NCI-H2227 treated with DMSO at 0.1 percent for 48 hours (cell line): ENCODE measurements at places on chromosomes 16 and 17.
A peak's percentile ranks its signal among the peaks of the same experiment; 100 is the strongest.

GRCh38 chr17:42814633-42815399, 9.3 kb downstream of the BECN1 start:
- DNase-seq, result peak; percentile 29

DNA sequence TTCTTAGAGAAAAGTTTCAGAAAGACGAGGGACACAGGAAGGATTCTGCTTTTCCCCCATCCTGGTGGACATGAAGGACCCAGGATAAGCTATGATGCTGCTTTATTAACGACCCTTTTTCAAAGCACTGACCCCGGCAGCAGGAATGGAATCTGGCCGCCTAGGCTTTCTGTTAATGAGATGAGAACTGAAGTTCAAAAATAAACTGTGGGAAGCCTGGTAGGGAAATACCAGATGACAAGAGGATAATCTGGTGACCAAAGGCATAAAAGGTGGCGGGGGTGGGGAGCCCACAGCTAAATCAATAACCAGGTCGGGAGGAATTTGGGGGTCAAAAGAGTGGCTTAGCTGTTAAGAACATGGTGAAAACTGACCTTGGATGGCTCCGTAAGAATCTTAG, 171.0 kb downstream of the XYLT1 start:
- no peak for DNase-seq

DNA sequence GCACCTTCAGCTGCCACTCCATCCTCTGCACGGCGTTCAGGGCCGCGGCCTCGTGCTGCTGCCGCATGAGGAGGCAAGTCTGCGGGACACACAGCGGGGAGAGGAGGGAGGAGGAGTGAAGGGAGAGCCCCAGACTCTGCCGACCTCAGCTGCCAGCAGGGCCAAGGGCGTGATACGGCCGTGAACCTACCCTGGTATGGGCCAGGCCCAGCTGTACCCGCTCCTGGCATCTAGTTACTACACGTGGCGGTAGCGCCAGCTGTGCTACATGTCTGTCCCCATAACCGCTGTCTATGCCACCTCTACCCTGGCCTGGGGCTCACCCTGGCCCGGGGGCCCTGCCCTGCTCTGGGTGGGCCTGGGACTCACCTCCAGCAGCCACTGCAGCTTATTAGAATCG, 51.1 kb downstream of the ZNF778 start:
- no peak for DNase-seq

DNA sequence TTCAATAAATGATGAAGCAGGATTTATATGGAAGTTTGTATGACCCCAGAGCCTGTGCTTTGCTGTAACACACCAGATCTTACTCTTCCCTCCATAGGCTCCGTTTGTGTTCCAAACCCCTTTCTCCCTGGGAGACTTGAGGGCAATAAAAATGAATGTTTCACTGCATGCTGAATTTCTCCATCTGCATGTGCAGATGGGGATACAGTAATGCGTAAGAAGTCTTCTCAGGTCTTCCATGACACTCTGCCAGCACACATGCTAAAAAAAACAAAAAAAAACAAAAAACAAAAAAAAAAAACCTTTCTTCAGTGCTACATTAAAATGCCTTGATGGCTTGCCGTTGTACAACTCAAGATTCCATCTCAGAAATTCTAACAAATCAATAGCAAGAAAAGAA, 170.2 kb upstream of the ANKFN1 start:
- DNase-seq, result no peak

GRCh38 chr16:10501016-10501607, 79.3 kb downstream of the EMP2 start:
- no peak for DNase-seq

DNA sequence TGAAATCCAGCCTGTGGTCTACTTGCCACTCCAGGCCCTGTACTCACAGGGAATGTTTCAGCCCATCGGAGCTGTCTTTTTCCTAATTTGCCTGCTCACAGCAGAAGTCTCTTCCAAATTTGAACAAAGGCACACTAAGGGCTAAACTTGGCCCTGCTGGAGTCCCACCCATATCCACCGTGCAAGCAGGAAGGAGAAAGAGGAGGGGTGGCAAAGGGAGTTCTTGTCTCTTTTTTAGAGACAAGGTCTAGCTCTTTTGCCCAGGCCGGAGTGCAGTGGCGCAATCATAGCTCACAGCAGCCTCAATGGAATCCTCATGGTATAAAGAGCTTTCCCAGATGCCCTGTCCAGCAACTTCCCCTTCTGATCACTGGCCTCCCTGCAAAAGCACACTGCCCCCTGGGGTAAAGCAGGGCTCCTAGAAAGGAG, 2.7 kb upstream of the PRM1 start:
- no peak for DNase-seq

DNA sequence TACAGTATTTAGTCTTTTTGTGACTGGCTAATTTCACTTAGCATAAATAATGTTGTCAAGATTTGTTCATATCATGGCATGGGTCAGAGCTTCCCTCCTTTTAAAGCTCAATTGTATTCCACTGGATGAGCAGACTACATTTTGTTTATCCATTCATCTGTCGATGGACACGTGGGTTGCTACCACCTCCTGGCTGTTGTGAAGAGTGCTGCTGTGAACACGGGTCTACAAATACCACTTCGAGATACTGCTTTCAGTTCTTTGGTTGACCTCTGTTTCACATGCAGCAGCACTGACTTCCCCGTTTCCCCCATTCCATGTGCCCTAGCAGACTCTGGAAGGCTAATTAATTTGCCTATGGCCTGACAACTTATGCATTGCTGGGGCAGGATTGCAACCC, 285.4 kb downstream of the SHISA9 start:
- no peak for DNase-seq

DNA sequence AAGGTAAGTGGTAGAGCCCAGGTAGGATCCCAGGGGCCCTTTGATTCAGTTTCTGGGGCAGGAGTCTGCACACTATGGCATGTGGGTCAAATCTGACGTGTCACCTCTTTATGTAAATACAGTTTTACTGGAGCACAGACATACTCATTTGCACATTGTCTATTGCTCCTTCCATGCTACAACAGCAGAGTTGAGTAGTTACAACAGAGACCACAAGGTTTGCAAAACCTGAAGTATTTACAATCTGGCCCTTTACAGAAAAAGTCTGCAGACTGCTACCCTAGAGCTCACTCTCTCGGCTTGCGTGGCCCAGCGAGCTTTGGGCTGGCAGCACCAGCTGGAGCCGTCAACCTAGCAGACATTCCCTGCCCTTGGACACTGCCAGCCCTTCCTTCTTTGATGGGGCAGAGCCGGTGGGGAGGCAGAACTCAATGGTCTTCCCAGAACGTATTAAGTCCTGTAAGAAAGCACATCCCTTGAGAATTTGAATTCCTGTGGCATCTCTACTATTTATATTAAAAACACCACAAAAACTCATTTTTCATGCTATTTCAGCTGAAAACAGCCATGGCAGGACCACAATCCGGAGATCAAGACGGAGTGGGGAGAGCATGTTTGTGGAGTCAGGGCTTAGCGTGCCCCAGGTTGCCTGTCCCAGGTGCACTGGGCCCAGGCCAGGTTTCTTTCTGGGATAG, 133.1 kb upstream of the NUDT7 start:
- DNase-seq, result no peak

DNA sequence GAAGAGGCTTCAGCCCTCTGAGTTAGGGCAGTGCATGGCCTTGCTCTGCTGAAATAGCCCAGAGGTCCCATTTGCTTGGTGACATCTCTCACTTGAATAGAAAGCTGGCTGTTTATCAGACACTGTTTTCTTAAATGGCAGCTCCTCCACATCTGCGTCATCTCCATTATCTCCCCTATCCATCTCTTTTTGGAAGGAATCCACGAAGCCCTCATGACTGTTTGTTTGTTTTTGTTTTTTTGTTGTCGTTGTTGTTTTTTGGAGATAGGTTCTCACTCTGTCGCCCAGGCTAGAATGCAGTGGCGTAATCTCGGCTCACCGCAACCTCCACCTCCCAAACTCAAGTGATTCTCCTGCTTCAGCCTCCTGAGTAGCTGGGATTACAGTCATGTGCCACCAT, 16.6 kb downstream of the NAA60 start:
- DNase-seq, result no peak

DNA sequence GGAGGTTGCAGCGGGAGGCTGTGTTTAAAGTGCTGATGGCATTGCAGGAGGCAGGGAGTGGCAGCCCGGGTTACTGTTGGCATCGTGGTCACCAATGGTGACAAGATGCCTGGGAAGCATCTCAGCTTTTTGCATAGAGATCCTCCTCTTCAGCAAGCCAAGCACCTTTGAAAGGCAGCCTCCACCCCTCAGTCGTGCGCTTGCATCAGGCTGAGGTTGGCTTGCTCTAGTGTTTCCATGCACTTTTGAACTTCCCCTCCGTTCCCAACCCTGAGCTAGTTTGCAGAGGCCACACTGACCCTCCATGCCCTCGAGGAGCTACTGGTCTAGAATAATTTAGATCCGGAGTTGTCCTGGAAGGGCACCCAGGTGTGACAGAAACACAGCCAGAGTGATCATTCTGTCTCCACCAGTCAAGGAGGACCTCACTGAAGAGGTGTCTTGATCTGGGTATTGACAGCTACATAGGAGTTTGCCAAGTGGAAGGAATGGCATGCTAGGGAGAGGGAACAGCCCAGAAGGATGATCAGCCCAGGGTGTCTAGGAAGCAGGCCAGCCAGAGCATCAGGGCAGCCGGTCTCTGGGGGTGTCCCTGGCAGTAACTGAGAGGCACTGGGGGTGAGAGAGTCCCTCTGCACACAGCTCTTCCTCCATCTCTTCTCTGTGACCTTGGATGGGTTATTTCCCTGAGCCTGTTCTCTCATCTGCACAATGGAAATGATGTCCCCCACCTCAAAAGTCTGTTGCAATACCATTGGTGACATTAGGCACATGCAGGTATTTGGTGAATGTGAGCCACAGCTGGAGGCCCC, 7.7 kb downstream of the BEAN1 start:
- no peak for DNase-seq

- no peak for DNase-seq
Observed at GRCh38 chr17:142102-142661, 4.8 kb downstream of the SCGB1C2 start.

DNA sequence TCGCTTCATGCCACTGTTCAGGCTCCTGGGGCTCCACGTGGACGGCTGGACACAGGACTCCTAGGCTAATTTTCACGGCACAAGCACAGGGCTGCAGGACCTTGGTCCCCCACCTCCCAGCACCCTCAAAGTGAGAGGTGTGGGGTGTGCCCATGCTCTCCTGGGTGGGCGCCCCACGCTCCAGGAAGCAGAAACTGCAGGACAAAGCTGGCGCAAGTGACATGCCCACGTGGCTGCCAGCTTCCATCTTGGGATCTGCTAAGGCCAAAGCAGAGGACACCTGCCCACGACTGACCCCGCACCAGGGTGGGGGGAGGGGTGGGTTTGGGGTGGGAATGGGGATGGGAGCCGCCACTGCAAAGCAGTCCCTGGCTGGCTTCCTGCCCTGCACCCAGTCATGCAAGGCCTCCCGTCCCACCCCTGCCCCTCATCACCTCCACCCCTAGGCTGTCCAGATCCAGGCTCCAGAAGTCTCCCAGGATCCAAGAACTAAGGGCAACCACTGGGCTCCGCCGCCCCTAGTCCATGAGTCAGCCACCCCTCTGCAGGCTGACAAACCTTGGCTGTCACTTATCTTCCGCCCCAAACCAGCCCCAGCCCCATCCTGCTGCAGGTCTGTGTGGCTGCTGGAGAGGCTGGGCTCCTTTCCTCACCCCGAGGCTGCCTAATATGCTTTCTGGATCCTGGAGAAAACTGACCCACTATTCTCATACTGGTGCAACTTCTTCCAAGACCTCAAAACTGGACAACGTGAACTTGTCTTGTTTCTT, 11.1 kb downstream of the USP6 start:
- no peak for DNase-seq

GRCh38 chr16:55809851-55810250, 23.0 kb downstream of the CES1 start:
- no peak for DNase-seq

- no peak for DNase-seq
Observed at GRCh38 chr17:82887255-82888164, 47.7 kb upstream of the ZNF750 start.

DNA sequence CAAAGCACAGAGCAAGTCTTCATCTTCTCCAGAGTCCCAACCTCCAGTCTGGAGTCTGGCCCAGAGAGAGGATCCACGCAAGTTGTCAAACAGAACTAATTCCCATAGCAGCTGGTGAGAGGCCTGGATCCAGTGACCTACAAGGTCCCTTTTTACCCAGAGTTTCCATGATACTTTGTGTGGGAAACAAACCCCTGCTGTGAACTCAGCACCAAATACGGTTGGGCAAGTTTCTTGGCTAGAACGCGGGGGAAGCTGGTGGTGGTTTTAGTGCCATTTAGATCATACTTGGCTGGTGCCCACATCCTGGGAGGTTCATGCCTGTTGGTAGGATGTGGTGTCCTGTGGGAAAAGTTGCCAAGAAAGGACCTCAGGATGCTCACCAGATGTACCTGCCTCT, 18.1 kb downstream of the TMC7 start:
- DNase-seq, result no peak

DNA sequence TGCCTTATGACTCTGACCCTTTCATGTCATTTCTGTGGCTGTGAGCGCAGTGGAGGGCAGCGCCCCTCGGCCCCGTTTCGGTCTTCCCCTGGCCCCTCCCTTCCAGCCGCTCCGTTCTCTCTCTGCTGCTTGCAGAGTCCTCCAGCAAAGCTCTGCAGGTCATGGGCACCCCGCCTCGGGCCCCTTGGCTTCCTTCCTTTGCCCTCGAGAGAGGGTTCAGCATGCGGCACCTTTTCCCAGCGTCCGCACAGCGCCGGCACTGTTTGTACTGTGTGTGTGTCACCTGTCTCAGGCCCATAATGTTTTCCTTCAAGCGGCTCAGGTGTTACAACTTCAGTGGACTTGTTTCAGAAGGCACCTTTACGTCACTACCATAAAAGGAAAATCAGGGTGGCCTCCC, 98.5 kb downstream of the RAP1GAP2 start:
- DNase-seq, result no peak

DNA sequence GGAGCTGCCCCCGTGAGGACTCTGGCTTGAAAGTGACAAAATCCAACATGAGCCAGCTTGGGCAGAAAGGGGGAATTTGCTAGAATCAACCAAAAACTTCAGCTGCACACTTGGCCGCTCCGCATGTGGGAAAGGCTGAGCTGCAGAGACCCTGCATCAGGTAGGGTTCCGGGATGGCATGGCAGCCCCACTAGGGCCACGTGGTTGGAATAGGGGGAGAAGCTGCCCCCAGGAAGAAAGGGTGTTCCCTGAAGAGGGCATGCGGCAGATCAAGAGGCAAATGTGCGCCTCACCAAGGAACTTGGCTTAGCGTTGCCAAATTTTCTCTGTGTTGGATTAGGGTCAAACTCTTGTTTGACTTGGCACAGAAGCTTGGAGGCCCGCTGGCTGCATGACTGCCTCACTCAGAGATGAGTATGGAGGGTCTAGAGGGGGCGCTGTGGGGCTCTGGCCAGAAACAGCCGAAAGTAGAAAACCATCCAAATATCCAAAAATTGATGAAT, 29.2 kb upstream of the WFIKKN2 start:
- DNase-seq, result no peak

DNA sequence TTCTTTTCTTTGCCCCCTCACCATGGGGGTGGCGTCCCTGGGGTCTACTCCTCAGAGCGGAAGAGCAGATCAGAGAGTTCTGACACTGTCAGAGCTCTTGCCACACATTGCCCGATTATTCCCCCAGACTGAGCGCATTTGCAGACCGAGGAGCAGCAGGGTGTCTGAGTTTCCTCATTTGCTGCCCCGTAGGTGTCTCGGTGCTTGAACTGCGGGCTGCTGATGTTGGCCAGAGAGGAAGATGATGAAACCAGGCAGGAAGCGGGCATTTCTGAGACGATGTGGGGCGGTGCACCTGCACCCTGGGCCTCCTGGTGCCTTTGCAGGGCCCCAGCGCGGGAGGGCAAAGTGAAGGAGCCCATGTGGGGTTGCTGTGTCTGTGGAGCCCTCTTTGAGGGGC, 55.2 kb downstream of the ARSG start:
- no peak for DNase-seq

GRCh38 chr16:67426950-67427349, 4.0 kb upstream of the HSD11B2 start:
- no peak for DNase-seq

GRCh38 chr17:41322094-41322902, 6.8 kb upstream of the KRTAP17-1 start:
- peak; percentile 49 for DNase-seq
